ENCODE measurements at places on chromosomes 5 and 9.
A peak's percentile ranks its signal among the peaks of the same experiment; 100 is the strongest.

DNA sequence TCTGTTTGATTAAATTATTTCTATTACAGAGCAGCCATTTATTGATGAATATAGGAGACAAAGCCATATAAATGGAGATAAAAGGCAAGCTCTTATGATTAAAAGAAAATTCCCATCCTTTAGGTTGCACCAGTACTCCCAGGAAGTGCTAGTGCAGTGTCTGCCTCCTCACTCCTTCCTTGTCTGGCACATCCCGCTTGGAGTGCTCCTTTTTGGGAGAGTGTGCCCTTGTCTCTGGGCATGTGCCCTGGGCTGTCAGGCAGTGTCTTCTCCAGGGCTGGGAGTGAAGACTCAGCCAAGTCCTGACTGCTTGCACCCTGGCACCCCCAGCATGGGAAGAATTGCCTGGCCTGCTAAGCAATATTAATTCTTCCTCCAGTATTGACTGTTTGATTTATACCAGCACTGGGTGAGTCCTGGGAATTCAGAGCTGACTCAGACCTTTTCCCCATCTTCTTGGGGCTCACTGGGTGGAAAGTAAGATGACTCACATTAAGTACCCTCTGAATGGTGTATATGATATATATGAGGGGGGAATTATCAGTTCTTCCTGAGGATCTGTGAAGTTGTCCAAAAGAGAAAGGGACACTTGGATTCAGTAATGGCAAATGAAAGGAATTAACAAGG, 62.1 kb downstream of the ZSWIM6 start:
- peak; percentile 24 for DNase-seq

DNA sequence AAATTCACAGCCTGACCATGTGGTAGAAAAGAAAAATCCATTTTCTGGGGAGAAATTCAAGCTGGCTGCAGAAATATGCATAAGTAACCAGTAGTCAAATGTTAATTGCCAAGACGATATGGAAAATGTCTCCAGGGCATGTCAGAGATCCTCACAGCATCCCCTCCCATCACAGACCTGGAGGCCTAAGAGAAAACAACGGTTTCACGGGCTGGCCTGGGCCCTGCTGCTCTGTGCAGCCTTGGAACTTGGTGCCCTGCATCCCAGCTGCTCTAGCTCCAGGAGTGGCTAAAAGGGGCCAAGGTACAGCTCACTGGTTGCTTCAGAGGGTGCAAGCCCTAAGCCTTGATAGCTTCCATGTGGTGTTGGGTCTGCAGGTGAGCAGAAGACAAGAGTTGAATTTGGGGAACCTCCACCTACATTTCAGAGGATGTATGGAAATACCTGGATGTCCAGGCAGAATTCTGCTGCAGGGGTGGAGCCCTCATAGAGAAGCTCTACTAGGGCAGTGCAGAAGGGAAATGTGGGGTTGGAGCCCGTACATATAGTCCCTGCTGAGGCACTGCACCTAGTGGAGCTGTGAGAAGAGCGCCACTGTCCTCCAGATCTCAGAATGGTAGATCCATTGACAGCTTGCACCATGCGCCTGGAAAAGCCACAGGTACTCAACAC, 49.7 kb downstream of the PTBP3 start:
- no peak for DNase-seq

GRCh38 chr9:97636903-97637302, 3.3 kb downstream of the NCBP1 start:
- DNase-seq: no peak

DNA sequence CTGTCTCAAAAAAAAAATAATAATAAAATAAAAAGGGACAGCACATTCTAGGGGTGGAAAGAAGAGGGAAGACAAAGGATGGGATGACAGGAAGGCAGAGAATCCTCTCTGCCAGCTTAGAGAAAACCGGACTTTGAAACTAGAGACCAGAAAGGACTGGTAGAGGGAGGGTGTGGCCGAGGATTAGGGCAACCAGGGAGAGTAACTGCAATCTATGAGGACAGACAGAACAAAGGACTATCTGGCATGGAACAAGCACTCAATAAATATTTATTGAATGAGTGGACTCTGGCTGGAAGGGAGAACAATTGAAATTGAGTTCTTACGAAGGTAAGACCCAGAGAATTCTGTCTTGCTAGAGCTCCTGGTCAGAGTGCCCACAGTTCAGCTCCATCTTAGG, 2.4 kb downstream of the GBA2 start:
- DNase-seq: no peak

DNA sequence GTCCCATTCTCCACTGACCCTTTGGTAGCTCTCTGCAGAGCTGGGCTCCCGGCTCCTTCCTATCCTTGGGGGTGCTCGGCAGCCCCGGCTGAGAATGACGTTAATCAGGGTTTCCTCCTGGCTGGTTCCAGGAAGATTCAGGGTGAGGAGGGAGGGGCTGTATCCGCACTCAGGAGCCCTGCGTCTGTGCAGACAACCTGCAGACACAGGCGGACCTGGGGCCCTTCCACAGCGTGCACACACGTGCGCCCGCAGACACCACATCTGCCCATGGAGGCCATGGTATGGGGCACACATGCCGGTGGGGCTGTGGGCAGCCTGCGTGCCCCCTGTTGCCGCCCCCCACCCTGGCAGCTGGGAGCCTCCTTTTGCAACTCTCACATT, 66.6 kb upstream of the RNU6ATAC start:
- DNase-seq: no peak

- DNase-seq: no peak
These were observed 56.2 kb downstream of the UBE2QL1 start for GRCh38 chr5:6504677-6505415.

DNA sequence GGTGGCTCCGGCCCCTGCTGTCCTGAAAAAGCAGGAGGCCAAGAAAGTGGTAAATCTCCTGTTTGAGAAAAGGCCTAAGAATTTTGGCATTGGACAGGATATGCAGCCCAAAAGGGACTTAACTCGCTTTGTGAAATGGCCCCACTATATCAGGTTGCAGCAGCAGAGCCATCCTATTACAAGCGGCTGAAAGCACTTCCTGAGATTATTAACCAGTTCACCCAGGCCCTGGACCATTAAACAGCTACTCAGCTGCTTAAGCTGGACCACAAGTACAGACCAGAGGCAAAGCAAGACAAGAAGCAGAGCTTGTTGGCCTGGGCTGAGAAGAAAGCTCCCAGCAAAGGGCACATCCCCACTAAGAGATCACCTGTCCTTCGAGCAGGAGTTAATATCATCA, 89.7 kb downstream of the MLLT3 start:
- DNase-seq: no peak

- DNase-seq: no peak
These were observed 34.2 kb downstream of the NDUFS6 start for GRCh38 chr5:1835431-1835830.

DNA sequence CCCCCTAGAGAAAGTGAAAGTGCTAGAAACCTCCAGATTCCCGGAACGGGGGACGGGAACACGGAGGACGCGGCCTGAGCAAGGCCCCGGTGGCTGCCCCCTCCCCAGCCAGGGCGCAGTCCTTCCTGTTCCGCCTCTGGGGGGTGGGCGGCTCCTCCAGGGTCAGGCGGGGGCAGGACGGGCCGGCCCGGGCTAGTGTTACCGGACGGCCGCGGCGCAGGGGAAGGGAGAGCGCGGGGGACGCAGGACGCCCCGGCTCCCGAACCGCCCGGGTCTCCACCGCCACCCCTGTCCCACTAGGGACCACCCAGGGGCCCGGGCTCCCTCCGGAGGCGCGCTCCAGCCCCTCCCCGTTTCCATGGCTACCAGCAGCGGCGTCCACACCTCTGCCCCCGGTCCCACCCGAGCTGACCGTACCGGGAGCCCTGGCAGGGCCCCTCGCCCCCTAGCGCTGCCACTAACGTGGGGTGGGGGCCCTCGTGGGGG, 579 bp downstream of the SLC12A7 start:
- DNase-seq: no peak

Data from fibroblast of skin of back (primary cell).